ENCODE measurements at places on chromosomes 2 and 18.
A peak's percentile ranks its signal among the peaks of the same experiment; 100 is the strongest.

DNA sequence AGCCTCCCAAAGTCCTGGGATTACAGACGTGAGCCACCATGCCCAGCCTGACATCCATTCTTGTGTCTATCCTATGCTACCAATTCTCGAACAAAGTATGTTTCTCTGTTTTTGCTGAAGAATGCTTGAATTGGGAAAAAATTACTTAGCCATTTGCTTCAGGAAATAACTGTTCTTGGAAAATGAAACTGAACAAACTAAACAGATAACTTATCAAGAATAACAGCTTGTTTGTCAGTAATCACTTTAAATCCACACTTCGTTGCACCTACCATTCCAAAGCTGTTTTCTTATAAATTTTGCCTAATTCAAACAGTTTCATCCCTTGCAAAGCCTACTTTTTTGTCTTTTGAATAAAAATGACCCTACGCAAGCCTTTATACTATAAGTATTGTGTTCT, 672.9 kb downstream of the SUCLG1 start:
- no peak for DNase-seq

- DNase-seq = no peak
Observed at GRCh38 chr2:213703406-213704098, 419.3 kb downstream of the SPAG16 start.

DNA sequence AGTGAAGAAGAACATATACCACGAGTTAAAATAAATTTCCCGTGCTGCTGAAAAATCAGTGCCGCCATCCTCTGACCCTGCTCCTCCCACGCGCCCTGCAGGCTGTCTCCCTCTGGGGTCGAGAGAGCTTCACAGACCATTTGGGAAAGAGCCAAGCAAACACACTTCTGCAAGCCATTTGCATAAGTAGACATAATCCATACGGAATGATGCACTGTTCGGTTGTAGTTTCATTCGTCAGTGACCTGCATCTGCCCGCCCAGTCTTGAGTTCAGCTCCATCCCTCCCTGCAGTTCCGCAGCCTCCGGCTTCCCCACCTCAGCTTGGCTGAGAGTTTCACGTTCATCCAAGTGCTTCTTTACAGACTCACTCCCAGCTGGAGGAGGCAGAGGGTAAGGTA, 69.6 kb downstream of the TRAPPC12 start:
- no peak for DNase-seq

DNA sequence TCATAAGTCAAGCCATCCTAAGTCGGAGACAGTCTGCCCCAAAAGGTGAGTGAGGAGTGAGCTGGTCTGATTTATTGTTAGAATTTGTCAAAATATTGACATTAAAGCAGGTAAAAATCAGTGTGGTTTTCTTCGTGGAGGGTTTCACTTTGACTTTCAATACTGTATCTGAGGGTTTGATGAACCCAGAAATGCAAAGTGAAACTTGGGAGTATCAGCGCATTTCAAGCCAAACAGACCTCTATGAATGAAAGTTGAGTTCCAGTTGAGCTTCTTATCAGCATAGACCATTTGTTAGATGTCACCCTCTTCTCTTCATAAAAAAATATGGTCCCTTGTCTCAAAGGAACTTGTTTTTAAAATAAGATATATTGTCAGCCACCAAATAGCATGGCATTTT, 21.7 kb upstream of the CXCR4 start:
- no peak for DNase-seq

GRCh38 chr18:79599441-79599931, 80.1 kb upstream of the CTDP1 start:
- no peak for DNase-seq

- no peak for DNase-seq
Observed at GRCh38 chr18:4755848-4756247, 300.7 kb upstream of the DLGAP1 start.

DNA sequence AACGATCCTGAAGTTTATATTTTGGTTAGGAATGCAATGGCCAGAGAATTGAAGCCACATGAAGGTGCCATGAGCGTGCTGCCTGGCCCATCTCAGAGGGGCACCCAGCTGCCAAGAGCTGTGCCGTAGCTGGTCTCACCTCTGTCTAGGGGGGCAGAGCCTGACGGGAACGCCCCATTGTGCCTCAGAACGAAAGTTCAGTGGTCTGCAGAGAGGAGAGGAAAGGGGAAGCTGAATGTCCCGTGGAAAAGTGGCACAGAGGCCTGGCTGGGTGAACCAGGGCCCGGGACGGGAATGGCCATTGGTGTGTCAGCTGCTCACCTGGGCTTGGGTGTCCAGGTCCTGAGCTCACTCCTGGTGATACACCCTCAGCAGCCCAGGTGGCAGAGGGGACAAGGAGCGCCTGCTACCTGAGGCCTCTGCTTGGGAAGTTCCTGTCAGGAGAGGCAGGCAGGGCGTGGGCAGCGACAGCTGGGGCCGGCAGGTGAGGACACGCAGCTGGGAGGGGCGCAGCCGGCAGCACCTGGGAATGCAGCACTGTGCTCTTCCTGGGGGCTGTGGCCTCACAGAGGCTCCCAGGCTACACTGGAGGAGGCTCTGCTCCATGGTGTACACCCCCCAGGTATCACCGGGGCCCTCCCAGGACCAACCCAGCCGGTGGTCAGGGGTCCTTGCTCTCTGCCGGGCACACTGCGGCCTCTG, 67.3 kb downstream of the PARD6G start:
- no peak for DNase-seq

DNA sequence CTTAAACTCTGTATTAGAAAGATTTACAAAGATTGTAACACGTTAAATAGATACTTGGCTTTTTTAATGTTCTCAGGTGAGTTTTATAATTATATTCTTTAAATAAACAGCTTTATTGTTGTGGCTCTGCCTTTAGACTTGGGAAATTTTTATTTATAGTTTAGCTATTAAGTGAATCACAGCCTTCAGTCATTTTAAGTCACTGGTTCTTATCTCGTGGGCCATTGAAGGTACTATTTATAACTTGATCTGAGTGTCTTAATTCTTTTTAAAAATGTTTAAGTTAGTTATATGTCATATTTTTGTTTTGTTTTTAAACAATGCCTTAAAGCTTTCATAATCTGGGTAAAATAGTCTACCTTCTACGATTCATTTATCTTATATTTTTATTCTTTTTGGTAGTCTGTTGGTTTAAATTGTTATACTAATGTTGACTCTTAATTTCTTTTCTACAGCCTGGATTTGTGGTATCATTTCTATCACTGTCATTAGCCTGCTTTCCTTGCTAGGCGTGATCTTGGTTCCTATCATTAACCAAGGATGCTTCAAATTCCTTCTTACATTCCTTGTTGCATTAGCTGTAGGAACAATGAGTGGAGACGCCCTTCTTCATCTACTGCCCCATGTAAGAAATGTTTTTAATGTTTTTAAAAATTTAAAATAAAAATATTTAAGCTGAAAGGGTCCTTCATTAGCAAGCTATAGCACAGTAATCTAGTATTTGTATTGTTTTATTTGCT, 49.3 kb downstream of the SLC39A10 start:
- no peak for DNase-seq

DNA sequence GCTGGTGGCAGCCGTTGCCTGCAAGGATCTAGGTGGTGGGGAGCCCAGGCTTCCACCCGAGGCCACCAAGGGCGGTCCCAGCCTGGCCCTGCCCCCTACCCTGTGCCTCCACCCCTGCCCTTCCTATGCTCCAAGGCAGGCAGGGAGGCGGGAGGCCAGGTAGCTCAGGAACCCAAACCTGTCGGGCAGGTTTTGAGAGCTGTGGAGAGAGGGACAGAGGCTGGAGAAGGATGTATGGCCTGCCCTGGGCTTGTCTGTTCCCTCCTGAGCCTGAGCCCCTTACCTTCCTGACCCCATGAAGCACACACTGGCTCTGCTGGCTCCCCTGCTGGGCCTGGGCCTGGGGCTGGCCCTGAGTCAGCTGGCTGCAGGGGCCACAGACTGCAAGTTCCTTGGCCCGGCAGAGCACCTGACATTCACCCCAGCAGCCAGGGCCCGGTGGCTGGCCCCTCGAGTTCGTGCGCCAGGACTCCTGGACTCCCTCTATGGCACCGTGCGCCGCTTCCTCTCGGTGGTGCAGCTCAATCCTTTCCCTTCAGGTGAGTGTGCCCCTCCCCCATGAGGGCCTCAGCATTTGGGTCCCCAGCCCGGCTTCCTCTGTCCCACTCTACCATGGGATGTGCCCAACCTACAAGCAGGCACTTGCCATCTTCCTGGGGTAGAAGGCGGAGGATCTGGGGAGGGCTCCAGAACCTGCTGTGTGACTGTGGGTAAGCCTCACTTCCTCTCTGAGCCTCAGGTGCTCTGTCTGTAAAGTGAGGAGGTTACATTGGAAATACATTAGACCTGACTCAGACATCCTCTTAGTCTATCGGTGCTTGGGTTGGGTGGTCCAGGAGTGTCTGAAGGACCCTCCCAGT, at the start of gene PROM2:
TSS of gene PROM2 (plus strand) at position 159 of the 860 bp plus-strand sequence. CDS start at position 296, 137 bp downstream.
- DNase-seq = no peak

DNA sequence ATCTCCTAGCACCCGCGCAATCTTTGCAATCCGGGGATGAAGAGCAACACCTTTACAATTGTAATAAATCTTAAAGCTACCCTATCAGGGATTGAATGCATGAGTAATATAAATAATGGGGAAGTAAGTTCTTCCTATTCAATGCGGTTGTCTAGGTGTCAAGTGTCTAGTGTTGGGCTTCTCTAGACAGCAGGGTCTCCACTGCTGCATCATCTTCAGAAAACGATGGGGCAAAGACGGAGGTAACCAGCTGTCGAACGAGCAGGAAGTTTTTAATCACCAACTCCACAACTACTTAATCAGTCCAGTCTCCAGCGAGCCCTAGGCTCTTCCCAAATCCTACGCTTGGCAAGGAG, 573 bp downstream of the STAM2 start:
- DNase-seq = peak; percentile 14

GRCh38 chr2:28726177-28726576, 25.5 kb upstream of the PPP1CB start:
- no peak for DNase-seq

GRCh38 chr2:20594048-20594750, 56.7 kb downstream of the HS1BP3 start:
- DNase-seq = no peak

DNA sequence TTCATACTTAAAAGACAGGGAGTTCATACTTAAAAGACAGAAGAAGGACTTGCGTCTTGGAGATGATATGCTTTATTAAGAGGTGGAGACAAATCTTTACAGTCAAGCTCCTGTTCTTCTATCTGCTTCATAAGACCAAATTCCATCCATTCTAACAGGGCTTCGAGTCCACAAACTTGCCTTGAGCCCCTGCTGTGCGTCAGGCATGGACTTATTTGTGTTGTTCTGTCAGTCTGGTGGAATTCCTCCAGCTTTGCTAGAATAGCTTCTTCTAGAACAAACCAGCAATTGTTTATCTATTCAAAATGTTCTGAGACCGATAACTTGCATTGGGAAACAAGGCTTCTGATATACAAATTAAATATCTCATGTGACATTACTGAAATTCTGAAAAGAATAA, 73.9 kb upstream of the SOX11 start:
- DNase-seq = no peak

DNA sequence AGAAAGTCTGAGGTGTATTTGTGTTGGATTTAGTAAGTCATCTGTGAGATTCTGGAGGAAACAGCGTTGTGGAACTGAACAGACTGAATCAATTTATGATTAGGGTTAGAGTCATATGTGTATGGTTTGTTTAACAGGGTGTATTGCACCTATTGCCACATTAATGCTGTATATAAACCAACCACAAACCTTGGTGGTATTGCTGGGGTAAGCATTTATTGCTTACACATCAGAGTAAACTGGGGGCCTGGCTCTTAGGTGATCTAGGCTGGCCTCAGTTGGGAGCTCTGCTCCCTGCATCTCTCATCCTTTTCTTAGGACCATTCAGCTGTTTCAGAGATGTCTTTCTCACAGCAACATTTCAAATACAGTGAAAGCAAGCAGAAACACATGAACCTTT, 59.7 kb upstream of the GRB14 start:
- no peak for DNase-seq

GRCh38 chr18:25223899-25224886, 127.8 kb downstream of the ZNF521 start:
- no peak for DNase-seq

- no peak for DNase-seq
Observed at GRCh38 chr2:206079699-206080465, 6.1 kb downstream of the INO80D start.

DNA sequence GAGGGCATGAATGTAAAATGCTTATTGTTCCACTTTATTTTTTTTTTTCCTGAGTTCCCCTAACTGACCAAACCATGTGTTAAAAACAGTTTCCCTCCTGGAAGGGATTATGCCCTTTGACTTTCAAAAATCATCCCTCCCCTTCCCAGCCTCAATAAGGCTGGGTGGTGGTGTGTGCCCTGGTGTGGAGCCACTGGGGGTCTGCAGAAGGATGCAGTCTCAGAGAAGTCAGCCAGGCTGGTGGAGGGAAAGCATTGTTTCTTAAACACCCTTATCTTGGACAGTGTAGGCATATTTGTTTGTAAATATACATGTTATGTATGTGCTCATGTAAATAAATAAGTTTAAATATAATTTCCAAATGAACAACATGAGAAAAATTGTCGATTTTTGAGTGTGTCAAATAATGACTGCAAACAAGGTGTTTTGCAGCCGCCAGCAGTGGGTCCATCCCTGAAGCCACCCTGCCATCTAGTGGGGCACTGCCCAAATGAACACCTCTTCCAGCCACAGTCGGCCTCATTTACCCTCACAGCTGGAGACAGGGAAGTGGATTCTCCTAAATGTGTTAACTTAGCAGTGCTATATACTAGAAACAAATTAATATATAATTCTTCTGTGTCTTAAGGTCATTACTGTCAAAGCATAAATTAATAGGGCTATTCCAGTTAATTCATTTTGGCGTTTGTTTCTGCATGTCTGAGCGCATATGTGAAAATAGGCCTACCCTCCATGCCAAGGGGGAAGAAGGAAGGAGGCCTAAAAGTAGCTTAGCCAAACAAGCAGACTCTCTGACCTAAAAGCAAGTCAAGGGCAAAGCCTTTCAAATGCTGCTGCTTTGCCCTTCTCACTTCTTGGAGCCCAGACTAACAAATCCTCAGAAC, 209.6 kb upstream of the PIK3C3 start:
- DNase-seq = peak; percentile 79

DNA sequence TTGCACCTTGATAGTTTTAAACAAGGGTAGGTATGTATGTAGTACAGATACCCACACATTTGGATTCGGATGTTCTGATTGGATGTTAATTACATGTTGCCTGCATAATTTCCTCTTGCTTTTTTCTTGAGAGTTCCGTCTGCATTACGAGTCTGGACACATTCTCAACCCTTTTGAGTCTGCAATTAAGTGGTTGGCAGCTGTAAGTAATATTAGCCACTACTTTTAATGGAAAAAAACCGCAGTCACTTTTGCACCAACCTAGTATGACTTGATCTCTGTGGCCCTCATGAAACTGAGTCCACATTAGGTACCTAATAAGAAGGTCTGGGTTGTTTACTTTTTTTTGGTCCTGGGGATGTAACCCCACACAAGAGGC, 217.3 kb downstream of the VAPA start:
- no peak for DNase-seq

- DNase-seq = no peak
Observed at GRCh38 chr18:23526501-23527063, 23.3 kb downstream of the RMC1 start.

DNA sequence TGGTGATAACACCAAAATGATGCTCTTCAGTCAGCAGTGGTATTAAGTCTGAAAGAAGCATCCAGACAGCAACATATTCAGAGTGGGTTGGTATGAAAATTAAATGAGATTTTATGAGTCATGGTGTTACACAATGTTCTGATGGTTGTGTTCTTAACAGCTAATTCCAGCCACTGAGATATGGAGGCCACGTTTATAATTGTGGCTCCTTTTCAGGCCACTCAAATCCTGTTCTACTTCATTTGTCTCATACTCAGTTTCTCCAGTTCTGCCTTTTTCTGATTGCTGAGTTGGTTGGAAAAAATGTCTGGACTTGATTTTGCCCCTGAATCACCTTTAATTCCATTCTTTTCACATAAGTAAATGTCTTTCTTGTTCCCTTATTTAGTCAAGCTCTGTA, 162.7 kb upstream of the COL3A1 start:
- no peak for DNase-seq
